AG10803 (cell line): ENCODE measurements at places on chromosomes 1 and 21.

- DNase-seq, result peak; percentile 76
Observed at GRCh38 chr1:98940722-98941079, 64.0 kb downstream of the PLPPR5 start.

DNA sequence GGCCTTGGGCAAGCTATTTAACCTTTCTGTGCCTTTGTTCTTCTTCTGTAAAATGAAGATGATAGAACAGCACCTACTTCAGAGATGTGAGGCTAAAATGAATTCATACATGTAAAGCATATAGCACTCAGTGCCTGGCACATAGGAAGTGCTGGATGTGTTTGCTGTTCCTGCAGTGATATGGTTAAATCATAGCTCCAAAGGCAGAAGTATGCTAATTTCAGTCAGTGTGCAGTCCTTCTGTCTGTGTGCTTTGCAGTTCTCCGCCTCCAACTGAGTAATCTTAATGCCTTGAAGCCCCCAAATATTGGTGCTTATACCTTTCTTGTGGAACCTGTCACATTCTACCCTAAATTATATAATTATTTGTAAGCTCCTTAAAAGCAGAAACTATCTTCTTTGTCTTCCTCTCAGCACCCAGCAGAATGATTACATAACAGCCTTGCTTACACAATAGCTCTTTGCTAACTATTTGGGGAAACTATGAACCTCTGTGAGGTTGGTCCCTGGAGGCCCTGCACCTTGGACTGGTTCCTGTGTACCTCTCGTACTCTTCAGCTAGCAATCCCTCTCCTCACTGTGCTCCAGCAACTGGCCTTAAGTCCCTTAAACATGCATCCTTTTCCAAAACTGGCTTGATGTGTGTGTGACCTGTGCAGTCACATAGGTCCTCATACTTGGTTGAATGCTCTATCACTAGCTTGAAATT is 57.0 kb upstream of the CACYBP start:
- peak; percentile 27 for DNase-seq

- DNase-seq, result no peak
Observed at GRCh38 chr1:89863165-89863830, 42.5 kb downstream of the LRRC8D start.

- peak; percentile 24 for DNase-seq
Observed at GRCh38 chr1:89451011-89451410, 73.6 kb upstream of the LRRC8B start.

GRCh38 chr1:3283849-3284248 is 170.6 kb upstream of the ARHGEF16 start:
- DNase-seq, result no peak

DNA sequence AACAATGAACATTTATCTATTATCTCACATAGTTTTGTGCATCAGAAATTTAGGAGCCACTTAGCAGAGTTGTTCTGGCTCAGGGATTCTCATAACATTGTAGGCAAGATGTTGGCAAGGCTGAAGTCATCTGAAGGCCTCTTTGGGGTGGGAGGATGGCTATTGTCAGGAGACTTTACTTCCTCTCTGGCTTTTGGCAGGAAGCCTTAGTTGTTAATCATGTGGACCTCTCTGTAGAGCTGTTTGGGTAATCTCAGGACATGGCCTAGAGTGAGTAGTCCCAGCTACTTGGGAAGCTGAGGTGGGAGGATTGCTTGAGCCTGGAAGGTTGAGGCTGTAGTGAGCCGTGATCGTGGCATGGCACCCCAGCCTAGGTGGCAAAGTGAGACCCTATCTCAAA is 40.2 kb downstream of the RASAL2 start:
- peak; percentile 85 for DNase-seq

DNA sequence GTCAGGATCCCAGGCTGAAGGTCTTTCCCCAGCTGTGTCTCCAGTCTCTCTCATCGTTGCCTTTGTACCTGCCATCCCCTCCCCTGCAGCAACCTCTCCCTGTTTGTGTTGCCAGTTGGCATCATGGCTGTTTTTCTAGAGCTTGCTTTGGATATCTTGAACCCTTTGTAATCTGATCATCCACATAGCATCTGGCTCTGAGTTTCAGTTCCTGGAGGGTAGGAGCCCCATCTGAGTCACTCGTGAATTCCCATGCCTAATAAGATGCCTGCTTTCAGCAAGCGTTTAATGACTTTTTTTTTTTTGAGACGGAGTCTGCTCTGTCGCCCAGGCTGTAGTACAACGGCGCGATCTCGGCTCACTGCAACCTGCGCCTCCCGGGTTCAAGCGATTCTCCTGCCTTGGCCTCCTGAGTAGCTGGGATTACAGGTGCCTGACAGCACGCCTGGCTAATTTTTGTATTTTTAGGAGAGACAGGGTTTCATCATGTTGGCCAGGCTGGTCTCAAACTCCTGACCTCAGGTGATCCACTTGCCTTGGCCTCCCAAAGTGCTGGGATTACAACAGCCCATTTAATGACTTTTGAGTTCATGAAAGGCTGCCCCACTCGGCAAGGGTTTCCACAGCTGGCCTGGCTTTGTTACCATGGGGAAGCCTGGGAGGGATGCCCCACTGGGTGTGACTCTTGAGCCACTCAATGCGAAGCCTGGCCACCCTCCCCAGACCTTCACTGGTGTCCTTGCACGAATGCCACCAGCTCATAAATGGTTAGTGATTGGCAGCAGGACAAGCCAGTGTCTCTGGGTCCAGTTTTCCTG is 11.9 kb downstream of the ALPL start:
- DNase-seq, result peak; percentile 40

DNA sequence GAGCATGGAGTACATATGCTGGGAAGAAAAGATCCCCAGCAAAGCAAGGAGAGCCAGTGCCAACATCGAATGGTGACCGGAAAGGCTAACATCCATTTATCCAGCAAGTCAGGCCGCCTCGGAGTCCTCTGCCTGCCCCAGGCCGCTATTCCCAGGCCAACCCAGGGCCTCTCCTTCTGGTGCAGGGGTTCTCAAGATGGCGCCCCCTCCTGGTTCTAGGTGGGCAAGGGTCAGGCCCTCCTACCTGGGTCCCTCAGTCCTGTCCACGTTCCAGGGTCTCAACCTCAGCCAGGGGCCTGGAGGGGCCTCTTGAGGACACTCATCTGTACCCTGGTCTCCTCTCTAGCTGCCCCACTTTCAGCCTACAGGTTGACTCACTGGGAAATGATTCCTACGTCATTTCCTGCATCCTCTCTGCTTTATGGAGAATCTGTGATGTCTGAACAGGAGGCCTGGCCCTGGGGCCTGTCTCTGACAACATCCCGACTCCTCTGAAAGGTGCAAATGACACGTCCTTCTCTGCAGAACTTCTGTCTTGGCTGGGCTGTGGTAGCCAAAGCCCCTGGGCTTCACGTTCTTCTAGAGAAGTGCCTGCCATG is 145.3 kb downstream of the PSMG1 start:
- no peak for DNase-seq

GRCh38 chr1:116306840-116307442 is 66.1 kb upstream of the ATP1A1 start:
- no peak for DNase-seq

- DNase-seq, result no peak
Observed at GRCh38 chr1:113763661-113764060, 4.4 kb upstream of the PHTF1 start.

DNA sequence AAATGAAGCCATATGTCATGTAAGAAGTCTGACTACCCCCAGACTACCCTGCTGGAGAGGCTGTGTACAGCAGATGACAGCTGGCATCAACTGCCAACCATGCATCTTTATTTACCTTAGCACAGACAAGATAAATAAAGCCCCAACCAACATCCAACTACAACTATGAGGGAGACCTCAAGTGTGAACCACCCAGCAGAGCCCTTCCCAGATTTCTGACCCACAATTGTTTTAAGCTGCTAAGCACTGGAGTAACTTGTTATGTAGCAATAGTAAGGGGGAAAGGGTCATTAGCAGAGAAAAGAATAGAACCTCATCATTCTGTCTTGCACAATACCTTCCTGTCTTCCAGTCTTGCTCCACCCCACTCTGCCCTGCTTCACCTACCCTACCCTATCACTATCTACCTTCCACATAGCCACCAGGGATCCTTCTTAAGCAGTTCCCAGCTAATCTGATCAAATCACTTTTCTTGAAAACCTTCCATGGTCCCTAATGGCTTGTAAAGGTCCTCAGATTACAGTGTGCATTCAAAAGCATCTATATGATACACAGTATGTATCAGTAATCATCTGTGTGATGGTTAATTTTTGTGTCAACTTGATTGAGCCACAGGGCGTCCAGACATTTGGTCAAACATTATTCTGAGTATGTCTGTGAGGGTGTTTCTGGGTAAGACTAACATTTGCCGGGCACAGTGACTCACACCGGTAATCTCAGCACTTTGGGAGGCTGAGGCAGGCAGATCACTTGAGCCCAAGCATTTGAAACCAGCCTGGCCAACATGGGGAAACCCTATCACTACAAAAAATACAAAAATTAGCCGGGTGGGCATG is 19.6 kb upstream of the RBM15 start:
- no peak for DNase-seq

- peak; percentile 68 for DNase-seq
Observed at GRCh38 chr1:109151146-109151990, 37.5 kb downstream of the ELAPOR1 start.

DNA sequence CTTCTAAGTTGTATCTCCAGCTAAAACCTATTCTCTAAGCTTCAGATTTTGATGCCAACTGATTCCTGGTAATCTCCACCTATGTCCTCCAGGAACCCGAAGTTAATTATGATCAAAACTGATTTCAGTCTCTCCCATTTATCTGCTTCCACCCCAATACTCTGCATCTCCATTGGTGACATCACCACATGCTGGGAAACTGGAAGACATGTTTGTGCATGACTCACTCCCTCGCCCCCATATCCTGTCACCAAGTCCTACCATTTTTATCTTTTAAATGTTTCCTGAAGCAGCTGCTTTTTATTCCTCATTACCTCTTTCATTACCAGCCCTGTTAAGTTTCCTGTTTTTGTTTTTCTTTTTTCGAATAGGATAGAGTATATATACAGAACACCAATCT is 228.5 kb downstream of the LRRC40 start:
- peak; percentile 13 for DNase-seq

- no peak for DNase-seq
Observed at GRCh38 chr1:236627727-236628408, 23.6 kb upstream of the HEATR1 start.

DNA sequence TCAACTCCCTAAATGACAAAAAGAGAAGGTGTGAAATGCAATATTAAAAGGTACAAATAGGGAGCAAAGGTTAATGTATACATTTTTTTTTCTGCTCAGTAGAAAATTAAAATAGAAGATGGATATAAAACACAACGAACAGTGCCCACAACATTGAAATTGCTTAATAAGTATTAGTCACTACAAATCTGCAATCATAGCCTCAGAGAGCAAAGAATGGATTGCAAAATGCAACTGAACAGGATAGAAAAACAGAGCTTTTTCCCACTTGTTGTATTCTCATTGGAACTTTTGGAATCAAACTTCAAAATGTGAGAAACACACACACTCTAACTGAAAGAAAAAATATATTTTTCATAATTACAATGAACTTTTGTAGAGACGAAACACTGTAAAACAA is 552.2 kb upstream of the NCAM2 start:
- no peak for DNase-seq

- DNase-seq, result no peak
Observed at GRCh38 chr1:61680500-61680899, 44.4 kb downstream of the TM2D1 start.

- no peak for DNase-seq
Observed at GRCh38 chr1:154944401-154945159, 8.1 kb upstream of the PMVK start.

GRCh38 chr1:185498207-185498606 is 181.2 kb upstream of the IVNS1ABP start:
- DNase-seq, result no peak

DNA sequence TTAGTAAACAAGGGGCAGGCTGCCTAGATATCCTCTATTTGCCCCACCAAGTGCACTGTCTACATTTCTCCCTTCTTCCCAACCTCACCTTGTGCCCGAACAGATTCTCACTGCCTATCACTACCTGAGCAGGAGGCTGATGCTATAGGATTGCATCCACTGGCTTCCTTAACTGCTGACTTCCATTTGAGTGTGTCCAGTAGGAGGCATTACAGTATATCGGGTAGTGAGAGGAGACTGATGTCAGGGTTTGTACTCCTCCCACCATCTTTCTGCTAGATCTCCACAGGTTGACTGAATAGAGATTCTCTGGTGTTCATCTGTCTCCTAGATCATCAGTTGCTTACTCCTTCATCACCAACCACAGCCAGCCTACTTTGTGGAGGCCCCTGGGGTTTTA is 796.3 kb downstream of the LRRIQ3 start:
- no peak for DNase-seq

DNA sequence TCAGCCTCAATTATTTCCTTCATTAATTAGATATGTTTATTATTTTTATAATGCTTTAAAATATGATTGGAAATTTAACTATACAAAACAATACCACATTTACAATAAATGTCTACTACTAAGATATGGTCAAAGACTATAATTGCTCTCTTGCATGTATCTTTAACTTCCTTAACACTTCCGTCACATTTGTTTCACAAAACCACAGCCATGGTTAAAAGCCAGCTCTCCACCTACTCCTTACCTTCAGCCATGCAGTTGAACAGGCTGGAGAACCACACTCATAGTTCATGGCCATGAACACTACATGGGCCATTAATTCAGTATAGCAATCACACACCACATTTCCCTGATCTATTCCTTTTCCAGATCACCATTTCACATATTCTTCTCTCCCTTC is 72.2 kb downstream of the NME7 start:
- no peak for DNase-seq

DNA sequence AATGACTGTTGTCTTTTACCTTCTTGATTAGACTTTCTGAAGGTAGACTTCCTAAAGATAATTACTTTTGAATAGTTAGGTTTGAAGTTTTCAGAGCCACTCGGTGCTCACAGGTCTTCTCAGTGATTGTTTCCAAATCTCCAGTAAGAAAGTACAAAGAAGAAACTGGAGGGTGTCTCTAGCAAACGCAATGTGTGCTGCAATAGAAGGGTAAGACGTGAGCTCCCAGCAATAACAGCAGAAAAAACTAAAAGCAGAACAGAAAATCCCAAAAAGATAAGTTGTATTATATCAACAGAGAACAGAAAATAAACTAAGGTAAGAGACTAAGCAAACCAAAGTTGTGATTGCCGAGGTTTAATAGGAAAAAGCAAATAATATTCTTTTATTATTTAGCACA is 1.8 kb downstream of the CTTNBP2NL start:
- no peak for DNase-seq

GRCh38 chr1:41516168-41517061 is 31.9 kb upstream of the EDN2 start:
- peak; percentile 83 for DNase-seq

DNA sequence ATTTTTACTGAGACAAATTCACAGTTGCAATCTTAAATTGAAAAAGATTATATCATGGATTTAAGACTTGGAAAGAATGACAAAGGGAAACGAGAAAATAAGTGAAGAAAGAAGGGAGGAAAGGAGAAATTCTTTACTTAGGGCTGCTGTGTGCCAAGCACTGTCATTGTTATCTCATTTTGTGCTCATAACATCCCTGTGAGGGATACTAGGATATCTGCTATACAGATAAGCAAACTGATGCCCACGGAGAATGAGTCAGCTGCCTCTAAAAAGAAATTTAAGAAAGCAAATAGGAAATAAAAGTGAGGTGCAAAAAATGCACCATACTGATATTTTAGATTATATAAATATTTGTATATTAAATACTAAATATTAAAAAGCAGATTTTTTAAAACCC is 183.6 kb upstream of the NR5A2 start:
- no peak for DNase-seq

GRCh38 chr21:42093991-42094421 is 22.9 kb downstream of the UMODL1 start:
- DNase-seq, result peak; percentile 91
